ENCODE measurements at places on chromosomes 3 and 15.

DNA sequence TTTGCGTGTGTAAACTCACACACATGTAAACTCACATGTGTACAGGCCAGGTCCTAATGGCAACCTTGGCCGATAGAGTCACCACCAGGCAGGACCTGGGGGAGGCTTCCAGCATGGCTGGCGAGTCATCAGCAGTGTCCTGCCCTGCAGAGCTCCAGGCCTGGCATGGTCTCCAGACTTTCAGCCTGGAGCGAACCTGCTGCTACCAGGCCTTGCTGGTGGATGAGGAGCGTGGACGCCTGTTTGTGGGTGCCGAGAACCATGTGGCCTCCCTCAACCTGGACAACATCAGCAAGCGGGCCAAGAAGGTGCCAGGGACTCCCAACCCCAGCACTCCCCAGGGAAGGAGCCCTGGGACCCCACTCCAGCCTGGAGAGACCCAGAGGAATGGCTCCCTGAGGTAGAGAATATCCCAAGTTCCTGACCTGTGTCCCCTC lies 1.0 kb downstream of the SEMA3B start:
- DNase-seq, result no peak

DNA sequence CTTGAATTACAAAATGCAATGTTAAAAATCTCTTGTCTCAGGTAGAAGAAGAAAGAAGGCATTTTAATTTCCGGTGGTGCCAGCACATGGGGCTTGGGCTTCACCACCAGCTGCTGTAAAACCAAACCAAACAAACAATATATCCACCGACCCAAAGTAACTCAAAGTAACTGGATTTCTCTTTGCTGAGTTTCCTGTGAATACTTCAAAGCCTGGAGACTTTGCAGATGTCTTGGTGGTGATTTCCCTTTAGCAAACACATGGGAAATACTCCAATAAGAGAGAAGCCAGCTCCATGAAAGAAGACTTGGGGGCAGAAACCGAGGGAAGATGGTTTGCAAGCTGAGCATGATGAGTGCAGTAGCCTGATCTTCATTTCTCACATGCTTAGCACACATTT lies 62.6 kb downstream of the EIF4E3 start:
- no peak for DNase-seq

DNA sequence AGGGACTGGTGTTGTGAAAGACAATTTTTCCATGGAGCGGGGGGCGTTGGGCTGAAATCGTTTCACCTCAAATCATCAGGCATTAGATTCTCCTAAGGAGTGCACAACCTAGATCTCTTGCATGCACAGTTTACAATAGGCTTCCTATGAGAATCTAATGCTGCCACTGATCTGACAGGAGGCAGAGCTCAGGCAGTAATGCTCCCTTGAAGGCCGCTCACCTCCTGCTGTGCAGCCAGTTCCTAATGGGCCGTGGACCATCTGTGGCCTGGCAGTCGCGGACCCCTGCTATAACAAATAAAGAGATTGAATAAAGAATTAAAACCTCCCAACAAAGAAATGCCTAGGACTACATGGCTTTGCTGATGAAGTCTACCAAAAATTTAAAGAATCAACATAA lies 25.3 kb upstream of the ANKRD28 start:
- DNase-seq, result no peak

DNA sequence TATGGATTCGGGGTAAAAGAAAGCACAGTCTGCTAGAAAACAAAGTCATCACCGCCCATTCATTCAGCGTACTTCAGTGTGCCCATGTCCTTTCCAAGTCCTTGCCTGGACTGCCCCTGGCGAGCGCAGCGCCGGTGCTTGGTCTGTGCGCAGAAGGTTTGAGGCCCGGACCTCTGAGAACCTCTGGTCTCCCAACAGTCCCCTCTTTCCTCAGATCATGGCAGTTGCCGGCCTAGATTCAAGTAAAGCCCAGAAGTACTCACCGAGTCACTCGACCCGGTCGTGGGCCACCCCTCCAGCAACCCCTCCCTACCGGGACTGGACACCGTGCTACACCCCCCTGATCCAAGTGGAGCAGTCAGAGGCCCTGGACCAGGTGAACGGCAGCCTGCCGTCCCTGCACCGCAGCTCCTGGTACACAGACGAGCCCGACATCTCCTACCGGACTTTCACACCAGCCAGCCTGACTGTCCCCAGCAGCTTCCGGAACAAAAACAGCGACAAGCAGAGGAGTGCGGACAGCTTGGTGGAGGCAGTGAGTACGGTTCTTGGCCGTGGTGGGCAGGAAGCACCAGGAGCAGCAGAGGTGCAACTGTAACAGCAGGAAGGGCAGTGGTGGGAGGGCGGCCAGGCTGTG lies 36.3 kb downstream of the CHDH start:
- no peak for DNase-seq

DNA sequence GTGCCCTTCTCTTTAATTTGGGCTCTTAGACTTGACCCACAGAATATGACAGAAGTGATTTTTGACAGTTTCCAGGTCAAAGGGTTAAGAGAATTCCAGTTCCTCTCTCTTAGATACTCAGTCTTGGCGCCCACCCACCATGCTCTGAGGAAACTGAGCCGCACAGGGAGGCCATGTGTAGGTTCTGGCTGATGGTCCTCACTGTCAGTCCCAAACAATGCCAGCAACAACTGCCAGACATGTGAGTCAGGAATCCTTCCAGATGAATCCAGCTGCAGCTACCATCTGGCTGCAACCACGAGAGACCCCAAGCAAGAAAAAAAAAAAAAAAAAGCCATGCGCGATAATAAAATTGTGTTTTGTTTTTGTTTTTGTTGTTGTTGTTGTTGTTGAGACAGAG lies 326.6 kb downstream of the MAGI1 start:
- no peak for DNase-seq
